Fibroblast of pulmonary artery (primary cell): ENCODE measurements at places on chromosomes 13 and 19.
A peak's percentile ranks its signal among the peaks of the same experiment; 100 is the strongest.

- DNase-seq, result no peak
These were observed 53.6 kb upstream of the PABPC3 start for GRCh38 chr13:25042151-25042865.

DNA sequence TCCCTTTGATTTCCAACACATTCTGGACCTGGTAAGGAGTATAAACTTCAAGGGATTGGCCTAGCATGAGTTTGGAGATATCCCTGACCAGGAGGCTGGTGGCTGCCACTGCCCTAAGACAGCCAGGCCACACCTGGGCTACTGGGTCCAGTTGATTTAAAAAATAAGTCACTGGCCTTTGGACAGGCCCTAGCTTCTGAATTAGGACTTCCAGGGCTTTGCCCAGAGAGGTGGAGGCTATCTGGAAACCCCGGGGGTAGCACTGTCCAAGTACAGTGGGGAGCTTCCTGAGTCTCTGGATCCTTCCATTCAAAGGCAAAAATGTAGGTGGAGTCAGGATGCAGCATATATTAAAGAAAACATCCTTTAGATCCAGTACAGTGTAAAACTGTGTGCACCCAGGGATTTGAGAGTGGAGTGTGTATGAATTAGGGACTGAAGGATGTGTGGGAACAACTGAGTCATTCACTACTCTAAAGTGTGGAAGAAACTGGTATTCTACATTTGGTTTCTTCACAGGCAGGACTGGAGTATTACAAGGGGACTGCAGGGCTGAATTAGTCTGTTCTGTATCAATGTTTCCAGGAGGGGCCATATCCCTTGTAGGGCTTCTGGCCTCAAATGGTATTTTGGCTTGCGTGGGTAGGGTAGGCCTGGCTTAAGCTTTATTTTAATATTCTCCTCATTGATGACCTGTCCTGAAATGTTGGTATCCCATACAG, 14.8 kb upstream of the FCGBP start:
- DNase-seq, result no peak

DNA sequence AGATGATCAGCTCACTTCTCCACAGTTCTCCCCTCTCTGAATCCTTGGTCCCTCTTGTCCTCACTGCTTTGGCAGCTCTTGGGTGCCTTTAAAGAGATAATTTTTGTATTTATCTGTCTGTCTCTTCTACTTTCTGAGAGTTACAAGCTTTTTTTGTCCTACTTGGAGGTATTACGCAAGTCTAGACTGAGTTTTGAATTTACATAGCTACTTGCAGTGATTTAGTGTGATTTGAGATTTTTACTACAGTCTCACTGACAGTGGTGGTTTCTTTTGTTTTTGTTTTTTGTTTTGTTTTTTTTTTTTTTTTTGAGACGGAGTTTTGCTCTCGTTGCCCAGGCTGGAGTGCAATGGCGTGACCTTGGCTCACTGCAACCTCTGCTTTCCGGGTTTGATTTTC, 22.1 kb downstream of the URI1 start:
- peak; percentile 51 for DNase-seq

DNA sequence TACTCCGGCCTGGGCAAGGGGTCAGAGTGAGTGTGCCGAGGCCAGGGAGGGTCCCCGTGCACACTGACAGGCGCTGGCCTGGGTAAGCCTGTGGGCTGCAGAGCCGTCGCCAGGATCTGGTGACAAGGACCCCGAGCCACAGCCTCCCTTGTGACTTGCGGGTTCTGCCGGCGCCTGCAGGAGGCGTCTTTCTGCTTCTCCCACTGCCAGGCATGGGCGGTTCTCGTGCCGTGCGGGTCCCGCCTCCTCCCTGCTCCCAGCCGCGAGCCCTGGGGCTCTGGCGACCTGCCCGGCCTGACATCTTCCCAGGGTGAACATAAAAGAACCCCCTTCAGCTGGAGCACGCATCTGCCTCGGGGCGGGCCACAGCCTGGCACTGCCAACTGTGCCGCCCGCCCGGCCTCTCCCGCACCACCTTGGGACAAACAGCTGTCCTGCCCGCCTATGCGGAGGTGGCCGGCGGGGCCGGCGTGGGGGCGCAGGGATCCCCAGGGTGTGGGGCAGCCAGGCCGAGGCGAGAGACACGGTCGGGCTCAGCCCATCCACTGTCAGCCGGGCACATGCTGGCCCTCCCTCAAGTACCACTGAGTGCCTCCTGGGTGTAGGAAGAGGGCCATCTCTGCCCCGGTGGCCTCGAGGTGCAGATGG, 1.5 kb upstream of the HCN2 start:
- DNase-seq, result peak; percentile 74

GRCh38 chr13:94914895-94915294, 202.6 kb upstream of the SOX21 start:
- no peak for DNase-seq

- DNase-seq, result no peak
These were observed 182.6 kb downstream of the EFNB2 start for GRCh38 chr13:106352850-106353249.

GRCh38 chr13:21938168-21938567, 267.3 kb downstream of the FGF9 start:
- no peak for DNase-seq

DNA sequence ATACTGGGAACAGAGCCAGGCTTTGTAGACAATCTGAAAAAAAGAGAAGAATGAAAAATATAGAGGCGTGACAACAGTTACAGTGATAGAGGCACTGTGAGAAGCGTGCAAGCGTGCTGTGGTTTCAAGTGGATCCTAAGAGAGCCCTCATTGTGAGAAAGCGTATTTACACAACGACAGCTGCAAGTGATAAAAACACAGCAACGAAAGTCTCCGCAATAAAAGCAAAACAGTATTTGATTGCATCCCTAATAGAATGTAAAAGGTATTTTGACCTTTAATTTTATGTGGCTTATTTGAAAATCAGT, 642.7 kb upstream of the ARGLU1 start:
- peak; percentile 49 for DNase-seq

GRCh38 chr13:51562011-51562671, 22.1 kb upstream of the WDFY2 start:
- no peak for DNase-seq

GRCh38 chr19:33678796-33679585, 57.2 kb downstream of the CHST8 start:
- no peak for DNase-seq

DNA sequence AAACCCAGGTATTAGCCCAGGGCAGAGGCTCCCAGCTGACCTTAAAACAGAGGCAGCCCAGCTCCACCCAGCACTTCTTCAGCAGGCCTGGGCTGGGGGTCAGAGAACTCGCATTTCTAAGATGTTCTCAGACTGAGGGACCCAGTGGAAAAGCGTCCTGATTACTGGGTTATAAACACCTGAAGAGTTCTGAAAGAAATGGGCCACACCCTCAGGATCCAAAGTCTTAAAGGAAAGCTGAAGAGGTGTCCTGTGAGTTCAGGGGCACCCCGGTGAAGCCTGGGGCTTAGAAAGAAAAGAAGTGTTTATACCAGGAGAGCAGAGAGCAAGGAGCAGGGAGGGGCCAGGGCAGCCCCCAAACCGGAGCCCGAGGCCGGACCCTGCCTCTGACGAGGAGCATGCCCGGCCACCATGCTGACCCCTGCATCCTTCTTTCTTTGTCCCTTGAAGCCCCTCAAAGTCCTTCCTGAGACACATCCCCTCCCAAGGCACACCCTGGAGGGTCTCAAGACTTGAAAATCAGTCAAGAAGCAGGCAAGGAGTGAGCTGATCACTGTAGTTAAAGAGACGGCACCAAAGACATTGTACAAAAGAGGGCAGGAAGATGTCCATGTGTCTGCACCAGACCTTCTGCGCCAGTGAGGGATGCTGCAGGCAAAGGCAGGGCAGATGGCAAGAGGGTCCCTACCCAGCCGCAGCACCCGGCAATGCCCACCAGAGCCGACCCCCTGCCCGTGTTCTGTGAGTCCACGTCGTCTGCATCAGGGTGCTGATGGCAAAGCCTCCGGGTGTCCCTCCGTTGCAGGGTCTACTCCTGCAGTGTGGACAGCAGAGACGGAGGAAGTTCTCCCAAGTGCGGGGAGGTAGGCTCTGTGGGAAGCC, 10.6 kb upstream of the RAB20 start:
- no peak for DNase-seq

DNA sequence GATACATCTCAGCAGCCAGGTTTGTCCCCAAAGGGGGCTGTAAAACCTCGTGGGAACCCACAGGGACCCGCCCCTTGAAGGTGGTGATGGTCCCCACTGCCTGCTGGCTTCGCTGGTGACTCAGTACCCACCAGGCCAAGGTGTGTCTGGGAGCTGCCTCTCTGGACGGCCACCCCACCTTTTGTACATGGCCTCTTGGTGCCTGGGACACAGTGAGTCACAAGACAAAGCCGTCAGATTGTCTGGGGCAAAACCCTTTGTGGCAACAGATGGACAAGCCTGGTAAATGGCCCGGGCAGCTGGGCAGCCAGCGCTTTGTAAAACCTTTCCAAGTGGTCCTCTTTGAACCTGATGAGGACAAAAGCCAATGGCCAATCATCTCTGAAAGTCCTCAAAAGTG, 27.9 kb upstream of the KLF2 start:
- no peak for DNase-seq

DNA sequence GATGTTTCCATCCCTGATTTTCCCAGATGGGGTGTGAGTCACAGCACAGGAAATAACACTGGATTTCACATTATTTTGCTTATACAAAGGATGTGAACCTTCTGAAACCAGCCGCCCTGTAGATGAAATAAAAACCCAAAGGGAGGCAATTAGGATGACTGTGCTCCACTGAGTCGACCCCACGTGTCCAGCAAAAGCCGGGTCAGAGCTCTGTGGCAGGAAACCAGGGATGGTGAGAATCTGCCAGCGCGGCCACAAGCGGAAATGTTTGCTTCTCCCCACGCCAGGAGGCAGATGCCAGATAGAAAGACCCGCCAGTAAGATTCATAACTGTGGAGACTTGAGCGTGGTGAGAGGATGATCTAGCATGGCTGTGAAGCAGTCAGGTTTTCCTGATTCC, 764.4 kb downstream of the LIG4 start:
- DNase-seq, result peak; percentile 92
